Muscle of leg (tissue), 16 donors: ENCODE measurements at places on chromosomes 11 and 22.

DNA sequence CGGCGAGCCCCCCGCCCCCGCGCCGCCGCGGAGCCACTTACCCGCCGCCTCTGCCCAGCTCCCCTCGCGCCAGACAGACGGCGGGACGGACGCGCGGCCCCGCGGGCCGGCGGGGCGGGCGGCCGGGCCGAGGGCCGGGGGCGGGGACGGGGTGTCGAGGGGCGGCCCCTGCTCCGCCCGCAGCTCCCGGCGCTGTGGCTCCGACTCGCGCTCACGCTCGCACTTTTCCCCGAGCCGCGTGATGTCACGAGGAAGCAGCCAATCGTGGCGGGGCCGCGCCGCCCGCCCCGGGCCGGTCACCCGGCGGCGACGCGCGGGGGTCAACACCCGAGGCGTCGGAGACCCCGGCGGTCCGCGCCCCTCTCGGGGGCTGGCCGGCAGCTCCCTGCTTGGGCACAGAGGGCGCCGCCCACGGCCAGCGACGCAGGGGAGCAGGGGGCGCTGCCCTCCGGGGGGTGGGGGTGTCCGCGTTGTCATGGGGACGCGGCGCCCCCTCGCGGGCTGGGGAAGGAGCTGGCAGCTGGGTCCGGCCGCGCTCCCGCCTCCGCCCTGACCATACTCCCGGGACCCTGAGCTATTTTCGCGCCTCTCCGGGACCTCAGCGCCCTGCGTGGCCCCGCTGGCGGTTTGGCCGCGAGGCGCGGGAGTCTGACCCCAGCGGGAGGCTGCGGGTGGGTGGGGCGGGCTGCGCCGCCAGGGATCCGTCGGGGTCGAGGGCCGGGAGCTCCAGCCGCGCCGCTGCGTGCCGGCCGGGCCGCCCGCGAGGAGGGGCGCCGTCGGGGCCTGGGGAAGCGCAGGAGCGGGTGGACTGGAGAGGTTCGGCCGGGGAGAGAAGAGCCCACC, at the start of gene CHRM4:
Gene CHRM4, minus strand, starts transcription at position 199 of the 843 bp plus-strand sequence. CDS start 5,219 bp downstream, outside the sequence.
- DNase-seq: peak; percentile 47

DNA sequence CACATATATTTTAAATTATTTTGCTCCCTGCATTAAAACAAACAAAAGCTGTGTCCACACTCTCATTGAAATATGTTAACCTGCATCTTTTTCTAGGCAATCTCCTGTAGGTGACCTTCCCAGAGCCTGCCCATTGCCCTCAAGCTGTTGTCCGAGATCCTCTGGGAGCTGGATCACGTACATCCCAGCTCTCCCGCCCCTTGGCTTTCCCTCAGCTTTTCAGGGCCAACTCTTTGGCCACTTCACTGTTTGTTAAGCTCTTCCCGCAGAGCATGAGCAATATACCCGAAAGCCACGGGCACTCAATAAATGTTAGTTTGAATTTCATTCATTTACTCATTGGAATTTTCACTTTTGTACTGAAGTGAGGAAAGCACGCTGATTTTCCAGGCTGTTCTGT, 32.2 kb downstream of the ELMOD1 start:
- DNase-seq: no peak

DNA sequence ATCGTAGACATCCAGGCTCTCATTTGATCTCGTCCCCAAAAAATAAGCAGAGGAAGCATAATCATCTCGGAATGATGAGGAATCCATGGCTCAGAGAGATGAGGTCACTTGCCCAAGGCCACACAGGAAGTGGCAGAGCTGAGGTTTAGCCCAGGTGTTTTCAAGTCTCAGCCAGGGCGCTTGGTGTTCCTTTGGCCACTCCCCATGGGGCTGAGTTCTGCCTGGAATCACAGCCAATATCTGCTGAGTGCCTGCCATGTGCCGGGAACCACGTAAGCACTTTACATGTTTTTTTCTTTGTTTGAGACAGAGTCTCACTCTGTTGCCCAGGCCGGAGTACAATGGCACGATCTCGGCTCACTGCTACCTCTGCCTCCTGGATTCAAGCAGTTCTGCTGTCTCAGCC, 29.5 kb upstream of the MYH9 start:
- no peak for DNase-seq

GRCh38 chr22:39967996-39968972, 8.1 kb downstream of the TMA7B start:
- no peak for DNase-seq

DNA sequence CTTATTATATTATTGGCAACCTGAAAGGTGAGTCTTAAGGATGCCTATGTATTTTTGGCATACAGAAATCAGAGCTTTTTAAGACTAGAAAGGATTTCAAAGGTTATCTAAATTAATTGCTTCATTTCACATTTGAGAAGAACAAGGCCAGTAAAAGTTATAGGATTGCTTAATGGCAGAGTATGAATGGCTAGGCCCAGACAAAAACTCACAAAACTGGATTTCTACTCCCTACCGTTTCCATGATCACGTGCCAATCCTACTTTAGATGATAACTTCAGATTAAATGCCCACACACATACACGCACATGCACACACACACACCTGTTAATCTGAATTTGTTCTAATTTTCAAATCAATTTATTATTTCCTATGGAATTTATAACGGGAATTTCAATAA, 1.8 kb upstream of the PDE3B start:
- no peak for DNase-seq

DNA sequence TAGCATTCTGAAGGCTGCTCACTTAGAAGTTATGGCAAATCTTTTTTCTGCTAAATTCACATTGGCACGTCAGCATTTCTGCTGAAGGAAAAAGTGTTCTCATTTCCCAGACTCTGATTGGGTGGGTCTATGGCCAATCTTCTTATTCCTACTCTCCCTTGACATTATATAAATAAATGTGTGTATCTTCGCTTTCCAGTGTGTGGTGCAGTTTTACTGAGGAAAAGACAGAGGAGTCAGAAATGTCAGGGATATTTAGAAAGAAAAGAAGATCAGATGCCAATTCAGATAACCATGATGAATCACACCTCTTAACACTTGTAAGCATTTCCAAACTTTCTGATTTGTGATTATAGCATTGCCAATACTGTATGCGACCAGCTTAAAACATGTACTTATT, 3.2 kb upstream of the BDNF start:
- DNase-seq: peak; percentile 65

DNA sequence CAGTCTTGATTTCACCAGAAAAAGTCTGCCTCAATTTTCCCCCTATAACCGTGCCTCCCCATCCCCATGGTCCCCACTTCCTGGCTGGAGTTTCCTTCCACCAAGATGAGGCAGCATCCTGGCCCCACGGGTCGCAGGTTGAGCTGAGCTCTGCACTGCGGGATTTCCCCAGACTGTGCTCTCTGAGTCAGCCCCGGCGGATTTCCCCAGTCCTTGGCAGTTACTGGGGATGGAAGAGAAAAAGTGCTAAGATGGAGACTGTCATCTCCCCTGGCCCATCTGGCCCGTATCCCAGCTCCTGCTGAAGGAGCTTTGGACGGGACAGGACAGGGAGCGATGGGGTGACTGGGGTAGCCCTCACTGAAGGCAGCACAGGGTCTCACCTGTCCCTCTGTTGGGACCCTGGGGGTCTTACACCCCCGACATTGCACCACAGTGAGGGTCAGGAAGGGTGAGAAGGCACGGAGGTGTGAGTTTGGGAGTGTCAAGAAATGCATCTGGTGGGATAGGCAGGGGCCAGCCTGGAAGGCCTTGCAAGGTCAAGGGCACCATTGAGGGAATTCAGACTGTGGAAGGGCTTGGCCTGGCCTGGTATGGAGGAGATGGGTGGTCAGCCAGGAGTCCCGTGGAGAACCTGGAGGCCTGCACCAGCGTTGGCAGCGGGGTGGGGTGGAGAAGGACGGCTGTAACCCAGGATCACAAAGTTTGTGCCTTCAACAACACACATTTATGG, 36.5 kb downstream of the NADSYN1 start:
- peak; percentile 10 for DNase-seq

DNA sequence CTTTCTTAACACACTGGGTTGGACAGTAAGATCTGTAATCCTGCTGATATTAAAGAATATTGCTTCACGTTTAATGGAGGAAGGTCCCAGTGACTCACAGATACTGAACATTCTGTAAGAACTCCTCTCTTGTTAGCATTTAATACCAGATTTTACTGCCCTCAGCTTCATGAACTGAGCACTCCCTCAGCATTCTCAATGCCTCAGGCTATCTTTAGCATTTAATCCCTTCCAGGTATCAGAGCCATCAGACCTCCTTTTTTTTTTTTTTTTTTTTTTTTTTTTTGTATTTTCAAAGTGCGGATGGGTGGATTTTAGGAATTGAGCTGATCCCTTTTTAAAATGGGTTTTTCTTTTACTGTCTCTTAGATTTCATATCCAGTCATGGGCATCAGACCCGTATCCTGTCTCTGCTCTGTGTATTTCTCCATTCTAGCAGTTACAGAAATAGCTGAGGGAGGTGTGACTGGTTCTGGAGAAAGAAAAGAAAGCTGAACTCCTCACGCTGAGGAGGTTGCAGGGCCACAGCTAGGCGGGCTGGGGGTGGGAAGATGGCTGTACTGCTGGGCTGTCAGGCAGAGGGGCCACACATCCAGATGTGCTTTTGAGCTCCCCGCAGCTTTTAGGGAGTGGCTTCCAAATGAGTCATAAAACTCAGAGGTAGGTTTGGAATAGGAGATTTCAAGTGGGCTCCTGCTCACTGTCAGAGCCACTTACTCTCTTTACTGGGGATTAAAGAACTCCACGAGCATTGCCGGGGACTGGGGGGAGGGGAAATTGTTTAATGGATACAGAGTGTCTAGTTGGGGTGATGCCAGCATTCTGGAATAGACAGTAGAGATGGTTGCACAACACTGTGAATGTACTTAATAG, 97.0 kb downstream of the SYT9 start:
- peak; percentile 23 for DNase-seq

- peak; percentile 67 for DNase-seq
These were observed 1.4 kb downstream of the TMEM109 start for GRCh38 chr11:60915248-60915914.

DNA sequence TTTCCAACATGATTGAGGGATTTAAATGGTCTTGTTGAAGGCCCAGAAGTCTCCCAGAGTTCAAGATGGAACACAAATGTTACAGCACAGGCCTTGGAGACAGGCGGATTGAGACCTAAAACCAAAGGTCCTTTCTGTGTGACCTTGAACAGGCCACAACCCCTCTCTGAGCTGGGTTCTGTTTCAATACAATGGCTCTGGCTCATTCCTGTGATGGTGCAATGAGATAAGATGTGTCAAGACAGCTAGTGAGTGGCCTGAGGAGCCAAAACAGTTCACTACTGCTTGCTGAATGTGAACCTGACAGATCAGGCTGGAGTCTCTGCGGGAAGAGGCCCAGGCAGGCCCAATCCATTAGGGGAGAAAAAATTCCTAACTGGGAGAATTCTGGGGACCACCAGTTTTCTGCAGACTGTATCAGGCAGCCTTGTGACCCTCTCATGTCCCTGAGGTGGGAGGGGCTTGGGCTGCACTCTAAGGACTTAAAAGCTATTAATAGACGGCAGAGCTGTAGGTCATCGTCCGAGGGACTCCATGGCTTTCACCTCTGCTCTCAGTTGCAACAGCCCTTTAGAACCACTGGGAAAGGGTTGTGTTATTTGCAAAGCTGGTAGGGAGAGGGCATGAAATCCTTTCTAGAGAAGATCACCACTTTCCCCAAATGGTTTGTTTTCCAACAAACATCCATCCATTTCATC, 126.1 kb upstream of the TEAD1 start:
- DNase-seq: no peak

GRCh38 chr11:119356349-119357031, 10.0 kb upstream of the MFRP start:
- DNase-seq: peak; percentile 91

GRCh38 chr11:122721201-122721963, 65.9 kb downstream of the UBASH3B start:
- peak; percentile 88 for DNase-seq

- no peak for DNase-seq
These were observed 130.1 kb upstream of the NARS2 start for GRCh38 chr11:78704811-78705210.

DNA sequence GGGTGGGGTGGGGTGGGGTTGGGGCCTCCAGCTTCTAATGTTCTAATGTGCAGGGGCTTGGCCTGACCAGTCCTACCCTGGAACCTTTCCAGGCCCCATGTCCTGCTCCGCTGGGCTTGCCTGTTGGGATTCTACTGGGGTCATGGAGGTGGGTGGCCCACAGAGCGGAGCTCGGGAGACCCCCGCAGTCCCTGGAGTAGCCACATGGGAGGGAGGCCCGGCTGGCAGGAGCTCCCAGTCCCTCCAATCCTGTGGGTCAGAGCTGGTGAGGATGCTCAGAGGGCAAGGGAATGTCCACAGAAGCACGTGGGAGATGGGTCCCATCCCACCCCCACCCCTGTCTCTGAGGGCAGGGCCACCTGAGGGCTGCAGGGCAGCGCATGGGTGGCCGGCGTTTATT, 2.9 kb downstream of the SEPTIN5 start:
- DNase-seq: peak; percentile 41

GRCh38 chr11:95863486-95864140, 60.3 kb downstream of the MTMR2 start:
- no peak for DNase-seq

- DNase-seq: no peak
These were observed 8.8 kb downstream of the POU2F3 start for GRCh38 chr11:120248551-120249278.

DNA sequence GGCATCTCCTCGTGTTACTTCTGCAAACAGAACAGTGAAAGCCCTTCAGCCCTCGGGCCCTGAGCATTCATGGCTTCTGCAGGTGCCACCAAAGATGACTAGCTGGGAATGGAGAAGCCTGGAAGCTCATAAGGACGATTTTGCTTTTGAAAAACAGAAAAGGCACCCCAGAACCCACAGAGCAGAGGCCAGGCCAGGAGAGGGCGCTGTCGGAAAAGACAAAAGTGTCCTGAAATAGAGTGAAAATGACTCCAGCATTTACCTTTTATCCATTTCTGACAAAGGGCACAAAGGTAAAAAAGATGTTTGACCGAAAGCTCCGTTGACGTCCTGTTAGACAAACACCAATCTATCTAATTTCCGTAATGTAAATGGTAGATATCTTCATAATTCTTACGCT, 37.6 kb downstream of the ZNF195 start:
- peak; percentile 29 for DNase-seq

DNA sequence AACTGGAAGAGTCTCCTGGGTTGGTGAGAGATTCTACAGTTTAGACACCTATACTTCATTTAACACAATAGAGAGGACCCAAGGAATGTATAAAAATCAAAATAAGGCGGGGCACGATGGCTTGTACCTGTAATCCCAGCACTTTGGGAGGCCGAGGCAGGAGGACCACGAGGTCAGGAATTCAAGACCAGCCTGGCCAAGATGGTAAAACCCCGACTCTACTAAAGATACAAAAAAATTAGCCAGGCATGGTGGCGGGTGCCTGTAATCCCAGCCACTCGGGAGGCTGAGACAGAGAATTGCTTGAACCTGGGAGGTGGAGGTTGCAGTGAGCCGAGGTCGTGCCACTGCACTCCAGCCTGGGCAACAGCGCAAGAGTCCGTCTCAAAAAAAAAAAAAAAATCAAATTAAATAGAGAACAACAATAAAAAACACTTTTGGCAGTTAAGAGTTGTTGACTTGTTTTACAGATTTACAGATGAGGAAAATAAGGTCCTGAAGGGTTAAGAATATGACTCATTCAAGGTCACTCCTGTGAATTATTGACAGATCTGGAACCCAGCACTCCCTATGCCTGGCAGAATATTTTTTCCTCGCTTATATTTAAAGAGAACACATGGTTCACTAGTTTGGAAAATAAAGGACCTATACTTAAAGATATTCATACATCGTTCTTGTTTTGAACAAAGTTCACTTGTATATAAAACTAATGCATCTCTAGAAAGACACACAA, 5.2 kb downstream of the LGR4 start:
- no peak for DNase-seq
